ENCODE measurements at places on chromosomes 11 and 22. TPM values are rescaled to one million over a fixed set of nuclear protein-coding genes. Genes with fewer than 3 reads are reported as not detected.

GRCh38 chr11:27055065-27055682, 14.6 kb downstream of the BBOX1 start:
- no peaks in the 10 kb centered on the region for H3K36me3 ChIP-seq
- no peaks in the 10 kb centered on the region for H3K27me3 ChIP-seq
- DNase-seq, result no peak
- H3K4me1 ChIP-seq, result no peaks in the 10 kb centered on the region

DNA sequence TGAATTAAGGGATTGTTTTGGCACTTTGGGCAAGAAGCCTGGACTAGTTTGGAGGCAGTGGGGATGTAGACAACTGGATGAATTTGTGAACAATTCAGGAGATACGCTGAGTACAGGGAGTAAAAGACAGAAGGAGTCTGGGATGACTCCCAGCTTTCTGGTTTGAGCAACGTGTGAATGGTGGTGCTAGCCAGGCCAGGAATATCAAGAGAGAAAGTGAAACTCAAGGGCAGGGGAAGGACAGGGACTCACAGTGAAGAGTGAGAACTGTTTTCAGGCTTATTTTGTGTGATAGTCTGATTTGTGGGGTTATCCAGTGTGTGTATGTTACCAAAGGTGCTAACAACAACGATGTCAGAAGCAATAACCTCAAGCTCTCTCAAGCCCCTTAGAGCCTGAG, 15.9 kb downstream of the CHRM1 start:
- H3K36me3 ChIP-seq, result no peaks in the 10 kb centered on the region
- H3K27ac ChIP-seq, result no peak overlapping the region
- no peak for DNase-seq
- H3K4me1 ChIP-seq, result peaks cover 23% of the 10 kb centered on the region
- no peak overlapping the region for H3K4me3 ChIP-seq

DNA sequence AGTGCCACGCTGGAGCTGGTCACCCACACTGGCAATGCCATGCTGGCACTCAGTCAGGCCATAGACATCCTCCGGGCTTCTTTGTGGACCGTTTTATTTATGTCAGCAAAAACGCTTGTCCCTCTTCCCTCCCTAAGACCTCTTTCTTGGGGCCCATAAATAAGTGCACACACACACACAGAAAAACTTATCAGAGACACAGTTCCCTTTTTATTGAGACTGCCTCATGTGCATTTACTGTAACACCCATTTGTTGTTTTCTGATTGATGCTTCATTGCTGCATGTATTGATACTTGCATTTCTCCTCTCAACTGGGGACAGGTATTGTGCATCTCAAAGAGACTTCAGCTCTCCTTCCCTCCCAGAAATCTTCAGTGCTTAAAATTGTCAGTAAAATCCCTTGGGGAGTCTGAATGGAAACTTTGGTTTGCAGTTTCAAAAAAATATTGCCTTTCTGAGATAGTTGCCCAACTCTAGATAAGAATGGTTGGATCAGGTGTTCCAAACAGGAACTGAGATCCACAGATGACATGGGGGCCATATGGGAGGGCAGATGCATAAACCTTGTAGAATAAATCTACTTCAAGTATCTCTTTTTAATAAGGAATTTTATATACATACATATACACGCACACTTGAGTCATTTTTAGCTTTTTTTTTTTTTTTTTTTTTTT, 50.9 kb downstream of the PPP2R1B start:
- no peak for DNase-seq
- peaks cover 4% of the 10 kb centered on the region for H3K4me1 ChIP-seq
- no peak overlapping the region for H3K4me3 ChIP-seq
- H3K27me3 ChIP-seq, result no peaks in the 10 kb centered on the region
- peaks cover 8% of the 10 kb centered on the region for H3K36me3 ChIP-seq
- no peak overlapping the region for H3K27ac ChIP-seq

GRCh38 chr22:48631288-48631863, 1196.3 kb downstream of the BRD1 start:
- H3K27me3 ChIP-seq, result no peaks in the 10 kb centered on the region
- H3K4me1 ChIP-seq, result peaks cover 8% of the 10 kb centered on the region
- no peaks in the 10 kb centered on the region for H3K36me3 ChIP-seq
- H3K4me3 ChIP-seq, result no peak overlapping the region
- no peak overlapping the region for H3K27ac ChIP-seq

GRCh38 chr22:41946629-41947423, at the start of gene CENPM:
Gene CENPM, minus strand, starts transcription at chr22:41947152. Its CDS starts 76 bp downstream, at chr22:41947076.
- peak within 1 kb of the TSS; percentile 78 for H3K27ac ChIP-seq
- DNase-seq, result peak; percentile 97
- H3K4me3 ChIP-seq, result peak within 1 kb of the TSS; percentile 78
- H3K36me3 ChIP-seq, result peaks cover 17% of the 10 kb centered on the region
- no peaks in the 10 kb centered on the region for H3K27me3 ChIP-seq
- H3K4me1 ChIP-seq, result peaks cover 17% of the 10 kb centered on the region

GRCh38 chr11:129967996-129968395, 34.6 kb downstream of the PRDM10 start:
- no peaks in the 10 kb centered on the region for H3K36me3 ChIP-seq
- H3K27ac ChIP-seq, result no peak overlapping the region

GRCh38 chr11:116500026-116500946, 272.5 kb downstream of the BUD13 start:
- H3K27me3 ChIP-seq, result peaks cover 2% of the 10 kb centered on the region
- peaks cover 12% of the 10 kb centered on the region for H3K4me1 ChIP-seq
- peak overlapping the region; percentile 50 for H3K4me3 ChIP-seq
- H3K36me3 ChIP-seq, result no peaks in the 10 kb centered on the region
- DNase-seq, result no peak

DNA sequence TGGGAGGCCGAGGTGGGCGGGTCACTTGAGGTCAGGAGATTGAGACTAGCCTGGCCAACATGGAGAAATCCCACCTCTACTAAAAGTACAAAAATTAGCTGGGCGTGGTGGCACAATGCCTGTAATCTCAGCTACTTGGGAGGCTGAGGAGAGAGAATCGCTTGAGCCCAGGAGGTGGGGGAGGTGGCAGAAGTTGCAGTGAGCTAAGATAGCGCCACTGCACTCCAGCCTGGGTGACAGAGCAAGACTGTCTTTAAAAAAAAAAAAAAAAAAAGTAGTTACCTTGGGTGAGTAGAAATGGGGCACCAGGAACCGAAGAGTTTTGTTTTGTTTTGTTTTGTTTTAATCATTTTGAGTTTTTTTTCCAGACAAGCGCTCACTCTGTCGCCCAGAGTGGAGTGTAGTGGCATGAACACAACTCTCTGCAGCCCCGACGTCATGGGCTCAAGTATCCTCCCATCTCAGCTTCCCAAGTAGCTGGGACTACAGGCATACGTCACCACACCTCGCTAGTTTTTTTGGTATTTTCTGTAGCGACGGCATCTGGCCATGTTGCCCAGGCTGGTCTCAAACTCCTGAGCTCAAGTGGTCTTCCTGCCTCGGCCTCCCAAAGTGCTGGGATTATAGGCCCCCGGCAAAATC, 15.8 kb downstream of the THAP12 start:
- no peak overlapping the region for H3K27ac ChIP-seq
- DNase-seq, result no peak
- H3K4me1 ChIP-seq, result no peaks in the 10 kb centered on the region
- no peak overlapping the region for H3K4me3 ChIP-seq

- peaks cover 22% of the 10 kb centered on the region for H3K27me3 ChIP-seq
- H3K36me3 ChIP-seq, result no peaks in the 10 kb centered on the region
- peaks cover 8% of the 10 kb centered on the region for H3K4me1 ChIP-seq
- peak overlapping the region; percentile 49 for H3K4me3 ChIP-seq
Observed at GRCh38 chr11:47592970-47593369, 1.2 kb downstream of the C1QTNF4 start.

GRCh38 chr22:38258895-38259294, 13.9 kb downstream of the TMEM184B start:
- H3K4me3 ChIP-seq, result no peak overlapping the region
- H3K27me3 ChIP-seq, result no peaks in the 10 kb centered on the region
- no peaks in the 10 kb centered on the region for H3K36me3 ChIP-seq
- no peak overlapping the region for H3K27ac ChIP-seq
- no peak for DNase-seq

- peaks cover 25% of the 10 kb centered on the region for H3K4me1 ChIP-seq
- peak; percentile 45 for DNase-seq
- no peak overlapping the region for H3K27ac ChIP-seq
Observed at GRCh38 chr22:40215266-40215665, 37.5 kb downstream of the TNRC6B start.

DNA sequence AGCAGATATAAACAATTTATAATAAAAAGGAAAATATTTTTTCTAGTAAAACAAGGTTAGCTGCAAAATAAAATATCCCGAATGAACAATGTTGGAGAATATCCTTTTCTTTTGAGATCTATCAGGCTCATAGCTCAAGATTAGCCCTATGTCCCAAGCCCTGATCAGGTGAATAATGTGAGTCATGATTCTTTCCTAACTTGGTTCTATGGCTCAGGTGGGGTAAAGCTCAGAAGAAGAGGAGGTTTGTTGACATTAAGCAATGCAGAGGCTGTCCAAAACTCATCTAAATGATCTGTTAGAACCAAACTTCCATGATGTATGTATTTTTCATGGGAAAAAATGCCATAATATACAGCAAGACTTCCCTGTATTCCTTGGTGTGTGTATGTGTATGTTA, 86.1 kb downstream of the TRIM44 start:
- no peak for DNase-seq
- H3K4me1 ChIP-seq, result no peaks in the 10 kb centered on the region
- no peaks in the 10 kb centered on the region for H3K27me3 ChIP-seq
- no peak overlapping the region for H3K4me3 ChIP-seq

DNA sequence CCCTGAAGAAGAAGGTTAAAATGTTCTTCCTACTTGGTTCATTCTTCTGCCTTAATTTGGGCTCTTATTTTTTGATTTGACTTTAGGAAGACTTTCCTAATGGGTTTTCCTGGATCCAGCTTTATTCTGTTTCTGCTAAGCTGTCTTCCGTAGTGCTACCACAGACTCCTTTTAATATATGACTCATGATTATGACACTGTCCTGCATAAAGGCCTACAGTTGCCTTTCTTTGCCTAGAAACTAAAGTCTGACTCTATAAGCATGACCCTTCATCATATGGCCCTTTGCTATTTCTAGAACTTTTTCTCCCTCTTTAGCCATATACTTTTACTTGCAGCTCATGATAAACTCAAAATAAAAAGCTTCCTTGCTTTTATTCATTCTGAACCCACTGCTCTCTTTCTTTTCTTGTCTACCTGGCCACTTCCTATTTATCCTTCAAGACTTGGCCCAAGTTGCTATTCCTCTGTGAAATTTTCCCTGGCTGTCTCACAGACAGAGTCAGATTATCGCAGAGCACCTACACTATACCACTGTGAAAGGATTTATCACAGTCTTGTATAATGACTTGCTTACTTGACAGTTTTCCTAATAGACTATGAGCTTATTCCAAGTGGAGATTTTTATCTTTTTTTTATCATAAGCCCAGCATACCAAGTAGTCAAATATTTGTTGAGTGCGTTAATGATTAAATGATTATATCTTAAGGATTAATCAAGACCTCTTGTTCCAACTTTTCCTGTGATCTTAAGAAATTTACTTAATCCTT, 24.7 kb downstream of the TBCEL start:
- H3K27me3 ChIP-seq, result no peaks in the 10 kb centered on the region
- H3K27ac ChIP-seq, result no peak overlapping the region
- H3K4me1 ChIP-seq, result no peaks in the 10 kb centered on the region
- DNase-seq, result no peak
- no peak overlapping the region for H3K4me3 ChIP-seq

- no peaks in the 10 kb centered on the region for H3K27me3 ChIP-seq
- H3K4me3 ChIP-seq, result no peak overlapping the region
- no peaks in the 10 kb centered on the region for H3K36me3 ChIP-seq
- H3K27ac ChIP-seq, result no peak overlapping the region
- DNase-seq, result no peak
- H3K4me1 ChIP-seq, result no peaks in the 10 kb centered on the region
Observed at GRCh38 chr22:27352426-27352825, 449.1 kb downstream of the MN1 start.

DNA sequence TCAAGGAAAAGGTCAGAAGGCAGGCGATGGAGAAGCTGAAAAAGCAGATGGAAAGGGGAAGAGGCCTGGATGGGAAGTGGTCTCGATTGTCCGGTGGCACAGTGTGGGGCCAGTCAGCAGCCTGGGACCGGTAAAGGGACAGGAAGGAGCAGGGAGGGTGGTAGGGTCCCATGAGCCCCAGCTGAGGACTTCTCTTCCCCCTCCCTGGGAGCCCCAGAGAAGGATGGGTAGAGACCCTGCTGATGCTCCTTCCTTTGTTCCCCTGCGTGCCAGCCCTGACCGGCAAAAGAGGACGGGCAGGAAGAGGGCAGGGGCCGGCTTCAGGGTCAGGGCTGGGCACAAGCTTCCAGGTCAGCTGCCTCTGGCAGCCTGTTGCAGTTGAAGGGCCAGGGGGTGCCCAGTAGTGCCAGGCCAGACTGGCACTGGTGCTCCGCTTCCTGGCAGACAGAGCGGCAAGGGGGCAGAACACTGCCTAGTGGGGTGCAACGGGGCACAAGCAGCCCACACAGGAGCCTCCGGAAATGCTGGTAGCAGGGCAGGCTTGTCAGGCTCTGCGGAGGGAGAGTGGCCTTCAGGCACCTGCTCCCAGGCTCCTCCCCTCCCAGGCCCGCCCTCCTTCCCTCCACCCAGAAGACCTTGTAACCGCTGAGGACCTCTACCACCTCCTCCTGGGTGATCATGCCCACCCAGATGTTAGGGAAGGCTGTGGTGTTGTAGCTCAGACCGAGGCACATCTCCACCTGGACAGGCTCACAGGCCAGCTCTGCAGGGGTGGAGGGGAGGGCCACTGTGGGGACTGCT, 739 bp upstream of the C1QTNF5 start:
- DNase-seq, result no peak
- peaks cover 28% of the 10 kb centered on the region for H3K27me3 ChIP-seq
- H3K4me1 ChIP-seq, result peaks cover 20% of the 10 kb centered on the region
- H3K36me3 ChIP-seq, result no peaks in the 10 kb centered on the region

- no peak overlapping the region for H3K4me3 ChIP-seq
- DNase-seq, result no peak
- no peaks in the 10 kb centered on the region for H3K4me1 ChIP-seq
- H3K36me3 ChIP-seq, result no peaks in the 10 kb centered on the region
Observed at GRCh38 chr11:129700701-129701100, 114.9 kb upstream of the TMEM45B start.

Gene APOA1
- 0.48 TPM for total RNA-seq

Gene TRIM29
- total RNA-seq, result 0.43 TPM

Gene DGCR6
- 0.82 TPM for total RNA-seq

Gene MUC5AC
- total RNA-seq, result not detected

Gene GUCY1A2
- total RNA-seq, result 1.9 TPM

Gene WT1
- 0.17 TPM for total RNA-seq

Gene RAB1B
- 106 TPM for total RNA-seq

Gene ARHGAP20
- total RNA-seq, result 0.28 TPM

Measured in H1 (cell line).